CD4-positive, alpha-beta T cell treated with Interleukin-2 at 100 ng/mL for 4 hours (primary cell): ENCODE measurements at places on chromosomes 5 and 9.

- DNase-seq = peak; percentile 78
Observed at GRCh38 chr5:111254613-111255012, 30.4 kb downstream of the CAMK4 start.

DNA sequence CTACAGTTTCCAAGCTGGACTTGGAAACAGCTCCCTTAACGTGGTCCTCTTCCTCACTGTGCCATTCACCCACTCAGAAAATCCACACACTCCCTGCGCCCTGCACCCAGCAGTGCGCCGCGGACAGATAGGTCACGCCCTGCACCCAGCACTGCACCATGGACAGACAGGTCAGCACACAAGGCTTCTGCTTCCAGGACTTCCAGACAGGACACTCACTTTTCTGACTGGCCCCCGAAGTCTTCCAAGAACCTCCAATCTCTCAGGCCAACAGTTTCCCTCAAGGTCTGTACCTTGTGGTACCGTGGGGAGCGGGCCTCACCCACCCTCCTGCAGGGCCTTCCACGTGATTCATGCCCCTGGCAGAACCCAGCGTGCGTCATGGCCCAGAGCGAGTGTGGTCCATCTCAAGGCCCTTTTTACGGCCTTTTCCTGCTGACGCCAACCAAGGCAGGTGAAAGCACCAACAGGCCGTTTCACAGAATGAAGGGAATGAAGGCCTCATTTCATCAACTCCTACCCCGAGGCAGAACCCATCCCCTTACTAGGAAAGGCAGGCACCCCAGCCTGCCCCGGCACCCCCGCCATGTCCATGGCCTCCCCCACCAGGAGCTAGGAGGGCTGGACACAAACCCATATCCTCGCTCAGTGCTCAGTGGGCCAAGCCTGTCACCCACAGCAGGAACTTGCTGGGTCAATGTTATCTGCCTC lies 17.3 kb downstream of the VAV2 start:
- DNase-seq = no peak

DNA sequence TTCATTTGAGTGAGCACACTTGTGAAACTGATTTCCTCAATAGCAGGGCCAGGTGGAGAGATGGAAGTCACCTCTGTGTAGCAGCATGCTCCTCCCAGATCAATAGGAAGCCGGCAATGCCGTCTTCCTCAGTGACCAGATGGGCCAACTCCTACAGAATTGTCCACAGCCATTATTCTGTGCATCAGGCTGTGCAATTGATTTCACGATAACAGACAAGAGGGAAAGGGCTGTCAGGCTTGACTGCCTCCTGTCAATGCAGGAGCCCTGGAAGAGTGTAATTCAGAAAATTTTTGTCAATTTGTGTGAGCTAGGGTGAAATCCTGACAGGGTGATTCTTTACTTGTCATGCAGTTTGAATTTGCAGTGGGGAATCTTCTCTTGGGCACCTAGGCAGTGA lies 838.4 kb upstream of the NUDT12 start:
- no peak for DNase-seq

- DNase-seq = no peak
Observed at GRCh38 chr5:168603746-168604145, 24.6 kb upstream of the PANK3 start.

DNA sequence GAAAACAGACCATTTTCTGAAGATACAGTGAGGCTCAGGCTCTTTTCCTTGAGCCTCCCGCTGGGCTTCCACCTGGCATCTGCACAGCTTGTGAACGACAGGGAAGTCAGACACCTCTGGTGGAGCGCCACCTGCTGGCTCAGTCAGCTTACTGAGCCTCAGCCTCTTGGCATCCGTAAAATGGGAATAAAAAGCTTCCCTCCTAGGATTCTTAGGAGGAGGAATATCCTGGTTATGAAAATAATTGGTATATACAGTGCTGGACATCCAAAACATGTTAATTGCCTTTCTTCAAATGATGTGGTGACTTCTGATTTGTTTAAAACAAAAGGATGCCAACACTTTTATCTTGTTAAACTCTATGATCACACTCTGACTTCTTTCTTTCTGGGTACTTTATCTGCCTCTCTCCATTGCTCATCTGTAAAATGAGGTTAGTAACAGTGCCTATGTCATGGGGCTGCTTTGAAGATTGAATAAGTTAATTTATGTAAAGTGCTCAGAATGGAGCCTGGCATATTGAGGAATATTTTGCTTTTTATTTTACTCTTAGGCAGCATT lies 67.5 kb downstream of the MAMDC2 start:
- DNase-seq = peak; percentile 39

GRCh38 chr9:132802121-132802795 lies 75.8 kb downstream of the AK8 start:
- no peak for DNase-seq

GRCh38 chr5:37846786-37847310 lies 7.0 kb upstream of the GDNF start:
- DNase-seq = no peak

GRCh38 chr9:129343424-129344375 lies 165.6 kb upstream of the IER5L start:
- DNase-seq = no peak

DNA sequence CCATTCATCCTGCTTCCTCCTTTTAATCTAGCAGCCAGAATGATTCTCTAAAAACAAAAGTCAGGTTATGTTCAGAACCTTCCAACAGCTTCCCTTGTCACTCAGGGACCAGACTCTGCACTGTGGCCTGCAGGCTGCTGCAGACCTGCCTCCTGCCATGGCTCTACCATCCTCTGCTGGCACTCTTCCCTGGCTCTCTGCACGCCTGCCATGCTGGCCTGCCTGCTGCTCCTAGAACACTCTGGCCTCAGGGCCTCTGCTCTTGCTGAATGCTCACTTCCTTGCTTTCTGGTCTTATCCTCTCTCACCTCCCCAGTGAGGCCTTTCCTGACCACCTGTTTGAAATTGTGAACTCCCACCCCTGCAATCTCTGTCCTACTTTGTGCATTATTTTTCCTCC lies 149.4 kb downstream of the CD180 start:
- no peak for DNase-seq

GRCh38 chr5:123438244-123438643 lies 15.0 kb upstream of the CEP120 start:
- no peak for DNase-seq

DNA sequence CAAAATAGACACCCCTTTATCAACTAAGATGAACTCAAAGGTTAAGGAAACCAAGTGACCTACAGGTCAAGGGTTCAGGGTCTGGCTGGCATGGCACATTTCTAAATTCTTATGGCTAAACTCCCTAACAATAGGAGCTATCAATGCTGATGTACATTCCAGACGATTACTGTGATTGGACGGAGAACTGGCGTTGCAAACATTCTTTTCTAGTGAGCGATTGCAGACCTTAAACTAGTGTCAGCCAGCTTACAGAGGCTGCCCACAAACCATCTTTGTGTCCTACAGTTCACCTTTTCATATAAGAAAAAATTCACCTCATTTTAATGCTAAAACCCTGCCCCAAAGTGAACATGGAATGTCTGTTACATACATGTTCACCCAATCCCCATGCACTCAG lies 382.9 kb downstream of the MAT2B start:
- DNase-seq = no peak

DNA sequence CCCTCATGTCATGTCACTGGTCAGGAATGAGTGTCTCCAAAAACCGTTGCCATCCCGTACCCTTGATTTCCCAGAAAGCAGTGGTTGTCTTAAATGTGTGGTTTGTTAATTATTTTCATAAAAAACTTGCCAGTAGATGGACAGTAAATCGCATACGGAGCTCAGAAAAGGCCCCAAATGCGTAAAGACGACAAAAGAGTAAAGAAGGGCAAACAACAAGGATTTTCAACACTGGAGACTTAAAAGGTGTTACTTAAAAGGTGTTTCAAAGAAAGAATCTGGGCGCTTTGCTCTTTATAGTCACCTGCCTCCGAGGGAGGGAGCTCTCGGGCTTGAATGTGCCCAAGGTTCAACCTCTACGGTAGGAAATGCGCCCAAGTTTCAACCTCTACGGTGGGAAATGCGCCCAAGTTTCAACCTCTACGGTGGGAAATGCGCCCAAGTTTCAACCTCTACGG lies 734 bp downstream of the KIF27 start:
- DNase-seq = peak; percentile 69

GRCh38 chr9:80218328-80218727 lies 646.6 kb downstream of the TLE4 start:
- DNase-seq = no peak

GRCh38 chr5:73633060-73633459 lies 7.1 kb downstream of the ARHGEF28 start:
- no peak for DNase-seq

DNA sequence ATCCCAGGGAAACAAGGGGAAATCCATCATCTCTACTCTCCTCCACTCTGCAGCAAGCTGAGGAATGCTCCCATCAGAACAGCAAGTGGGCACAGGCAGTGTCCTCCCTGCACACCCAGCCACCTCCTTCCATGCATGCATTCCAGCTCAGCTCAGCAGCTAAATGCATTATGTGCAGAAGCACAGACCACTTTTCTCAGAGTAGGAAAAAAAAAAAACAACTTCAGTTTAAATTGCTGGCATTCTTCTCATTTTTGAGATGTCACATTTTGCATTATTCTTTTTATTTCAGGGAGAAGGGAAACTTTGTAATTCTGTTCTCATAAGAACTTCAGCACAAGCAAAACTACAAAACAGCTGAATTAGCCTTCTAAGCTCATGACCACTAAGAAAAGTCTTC lies 312.2 kb downstream of the SEMA5A start:
- DNase-seq = no peak
